ENCODE measurements at places on chromosomes 11 and 22. TPM values are rescaled to one million over a fixed set of nuclear protein-coding genes. Genes with fewer than 3 reads are reported as not detected.

The AAMDC gene
- total RNA-seq: 7.3 TPM

The CNIH2 gene
- 1.4 TPM for total RNA-seq

The GRM5 gene
- total RNA-seq: not detected

The ANO1 gene
- 0.97 TPM for total RNA-seq

The ADORA2A gene
- total RNA-seq: 0.54 TPM

The SLC15A3 gene
- 2.2 TPM for total RNA-seq

The TBC1D22A gene
- 13.3 TPM for total RNA-seq

The SLC22A9 gene
- total RNA-seq: not detected

The TH gene
- not detected for total RNA-seq

The SYT8 gene
- not detected for total RNA-seq

The SYCE3 gene
- not detected for total RNA-seq

The KRTAP5-7 gene
- not detected for total RNA-seq

The INS gene
- total RNA-seq: not detected

The CLNS1A gene
- 101 TPM for total RNA-seq

The ZP1 gene
- total RNA-seq: 5.3 TPM

The OR5T2 gene
- not detected for total RNA-seq

The BTG4 gene
- total RNA-seq: not detected

The OR52K1 gene
- total RNA-seq: not detected

The C11orf24 gene
- 89.4 TPM for total RNA-seq

The SAA1 gene
- not detected for total RNA-seq
